ENCODE measurements at places on chromosomes 16 and 17. TPM values are rescaled to one million over a fixed set of nuclear protein-coding genes. Genes with fewer than 3 reads are reported as not detected.
A peak's percentile ranks its signal among the peaks of the same experiment; 100 is the strongest.

GRCh38 chr16:85561248-85562092, 51.7 kb upstream of the GSE1 start:
- no peak for DNase-seq

GRCh38 chr17:63910096-63910495, 962 bp downstream of the CSHL1 start:
- DNase-seq = no peak

- no peak for DNase-seq
Measured at GRCh38 chr16:19868421-19868820, 16.2 kb downstream of the GPRC5B start.

DNA sequence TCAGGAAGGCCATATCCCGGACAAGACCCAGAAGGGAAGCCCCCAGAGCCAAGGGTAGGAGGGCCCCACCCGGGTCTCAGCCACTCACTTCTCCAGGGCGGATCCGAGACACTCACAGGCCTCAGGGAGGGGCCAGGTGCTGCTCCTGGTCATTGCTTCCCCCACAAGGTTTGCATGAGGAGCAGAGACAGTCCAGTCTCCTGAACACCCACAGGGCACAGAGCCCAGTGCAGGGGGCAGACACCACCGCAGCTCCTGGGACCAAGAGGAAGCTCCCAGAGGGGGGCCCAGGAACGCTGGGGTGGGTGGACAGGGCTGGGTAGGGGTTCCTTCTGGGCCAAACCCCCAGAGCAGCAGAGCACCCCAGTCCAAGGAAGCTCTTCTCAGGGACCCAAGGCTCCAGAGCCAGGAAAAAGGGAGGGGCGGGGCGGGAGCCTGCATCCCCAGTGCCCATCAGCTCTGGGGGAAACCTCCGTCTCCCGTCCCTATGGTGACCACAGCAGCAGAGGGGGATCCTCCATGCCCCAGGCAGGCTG, 709 bp upstream of the MRPL28 start:
- DNase-seq = peak; percentile 66

DNA sequence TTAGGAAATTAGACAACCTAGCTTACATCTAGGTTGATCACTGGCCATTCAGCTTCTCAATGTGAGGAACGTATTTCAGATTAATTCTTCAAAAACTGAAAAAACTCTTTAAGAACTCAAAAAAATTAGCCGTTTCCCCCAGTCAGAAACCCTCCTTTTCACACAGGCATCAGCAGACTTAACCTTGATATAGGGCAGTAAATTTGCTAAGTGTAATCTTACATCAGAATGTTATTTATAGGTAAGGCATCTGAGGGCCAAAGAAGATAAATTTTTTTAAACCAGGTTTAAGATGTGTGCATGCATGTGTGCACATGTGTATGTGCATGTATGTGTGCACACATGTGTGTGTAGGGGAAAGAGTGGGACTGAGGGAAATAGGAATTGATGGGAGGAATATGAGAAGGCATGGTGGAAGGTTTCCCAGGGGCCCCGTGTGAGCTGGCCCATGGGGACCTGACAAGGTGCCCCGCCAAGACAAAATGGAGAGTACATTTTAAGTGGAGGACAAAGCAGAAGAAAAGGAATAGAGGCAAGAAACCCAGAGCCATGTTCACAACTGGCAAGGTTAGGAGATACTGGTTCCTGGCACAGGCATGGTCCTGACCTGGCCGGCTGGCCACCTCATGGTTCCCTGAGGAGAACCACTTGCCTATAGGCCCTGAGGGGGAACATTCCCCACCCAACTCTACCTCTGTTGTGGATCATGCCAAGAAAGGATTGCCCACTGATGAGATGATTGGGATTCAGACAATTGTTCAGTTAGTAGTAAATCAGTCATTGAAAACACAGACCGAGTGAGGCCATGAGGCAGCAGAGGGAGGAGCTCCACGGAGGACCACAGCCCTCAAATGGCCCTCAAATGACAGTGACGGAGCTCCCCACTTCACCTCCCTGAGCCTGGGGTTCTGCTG, 33.0 kb downstream of the TEX2 start:
- no peak for DNase-seq

The KRT33A gene
- not detected for total RNA-seq

DNA sequence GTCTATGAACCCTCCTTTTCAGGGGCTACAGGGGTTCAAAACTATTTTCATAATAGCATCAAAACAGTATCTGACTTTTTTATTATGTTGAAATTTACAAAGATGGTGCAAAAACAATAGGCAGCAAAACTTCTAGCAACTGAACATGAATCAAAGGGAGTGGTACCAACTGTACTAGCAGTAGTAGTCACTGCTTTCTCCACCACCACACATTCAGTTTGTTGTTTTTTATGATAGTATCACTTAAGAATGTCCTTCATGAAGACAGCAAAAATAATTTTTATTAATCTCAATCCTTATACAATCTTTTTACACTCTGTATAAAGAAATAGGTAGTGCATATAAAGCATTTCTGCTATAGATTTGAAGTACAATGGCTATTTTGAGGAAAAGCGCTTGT, 47.6 kb downstream of the MED13 start:
- no peak for DNase-seq

- DNase-seq = no peak
Measured at GRCh38 chr16:72793716-72794115, 254.2 kb downstream of the ZFHX3 start.

- DNase-seq = no peak
Measured at GRCh38 chr17:4066210-4066609, 76.6 kb downstream of the ZZEF1 start.

The CPNE7 gene
- 2.0 TPM for total RNA-seq

GRCh38 chr16:27317320-27317719, 3.5 kb downstream of the IL4R start:
- no peak for DNase-seq

- no peak for DNase-seq
Measured at GRCh38 chr16:79868841-79869240, 268.3 kb upstream of the MAF start.

The FGF11 gene
- 2.2 TPM for total RNA-seq

- no peak for DNase-seq
Measured at GRCh38 chr17:81890447-81891302, 711 bp downstream of the ALYREF start.

DNA sequence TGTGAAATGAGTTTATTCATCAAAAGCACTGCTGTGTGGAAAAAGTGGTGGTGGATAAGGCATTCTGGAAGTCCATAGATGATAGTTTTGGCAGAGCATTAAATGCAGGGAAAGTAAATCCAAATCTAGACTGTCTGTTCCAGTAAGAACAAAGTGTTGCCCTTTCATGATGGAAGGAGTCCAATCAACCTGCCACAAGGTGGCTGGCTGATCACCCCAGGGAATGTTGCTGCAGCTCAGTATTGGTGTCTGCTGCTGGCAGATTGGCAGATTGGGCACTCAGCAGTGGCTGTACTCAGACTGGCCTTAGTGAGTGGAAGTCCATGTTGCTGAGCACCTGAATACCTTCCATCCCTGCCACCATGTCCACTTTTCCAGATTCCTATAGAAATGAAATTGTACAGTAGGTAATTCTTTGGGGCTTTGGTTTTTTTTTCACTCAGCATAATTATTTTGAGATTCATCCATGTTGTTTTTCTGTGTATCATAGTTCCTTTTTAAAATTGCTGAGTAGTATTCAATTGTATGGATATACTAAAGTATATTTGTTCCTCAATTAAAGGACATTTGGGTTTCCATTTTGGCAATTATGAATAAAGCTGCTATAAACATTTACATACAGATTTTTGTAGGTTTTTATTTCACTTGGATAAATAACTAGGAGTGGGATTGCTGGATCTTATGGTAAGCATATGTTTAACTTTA, 14.3 kb downstream of the DYNLL2 start:
- no peak for DNase-seq

DNA sequence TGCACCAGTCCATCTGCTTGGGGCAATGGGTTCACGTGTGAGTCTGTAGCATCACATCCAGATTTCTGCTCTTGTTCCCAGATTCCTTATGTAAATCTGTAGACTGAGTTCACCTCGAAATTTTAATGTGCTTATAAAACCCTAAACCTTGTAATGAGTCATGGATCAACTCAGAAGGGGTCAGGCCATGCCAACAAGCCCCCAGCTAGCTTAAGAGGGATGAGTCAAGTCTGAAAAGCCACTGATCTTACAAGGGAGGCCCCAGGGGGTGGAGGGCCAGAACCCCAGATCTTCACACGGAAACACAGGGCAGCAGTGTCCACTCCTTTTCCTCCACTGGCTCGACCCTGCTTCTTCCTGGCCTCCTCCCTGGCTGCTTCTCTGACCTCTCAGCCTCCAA, 399.1 kb upstream of the CDH5 start:
- no peak for DNase-seq

The EFNB3 gene
- 1.3 TPM for total RNA-seq

The MYH1 gene
- not detected for total RNA-seq

- DNase-seq = peak; percentile 86
Measured at GRCh38 chr17:40480501-40481003, 20.9 kb downstream of the TNS4 start.

- DNase-seq = no peak
Measured at GRCh38 chr17:61694095-61694494, 103.1 kb upstream of the NACA2 start.

- no peak for DNase-seq
Measured at GRCh38 chr17:69067274-69068047, 6.7 kb upstream of the ABCA9 start.

GRCh38 chr17:81713556-81714411, 1.7 kb downstream of the SLC25A10 start:
- peak; percentile 83 for DNase-seq

DNA sequence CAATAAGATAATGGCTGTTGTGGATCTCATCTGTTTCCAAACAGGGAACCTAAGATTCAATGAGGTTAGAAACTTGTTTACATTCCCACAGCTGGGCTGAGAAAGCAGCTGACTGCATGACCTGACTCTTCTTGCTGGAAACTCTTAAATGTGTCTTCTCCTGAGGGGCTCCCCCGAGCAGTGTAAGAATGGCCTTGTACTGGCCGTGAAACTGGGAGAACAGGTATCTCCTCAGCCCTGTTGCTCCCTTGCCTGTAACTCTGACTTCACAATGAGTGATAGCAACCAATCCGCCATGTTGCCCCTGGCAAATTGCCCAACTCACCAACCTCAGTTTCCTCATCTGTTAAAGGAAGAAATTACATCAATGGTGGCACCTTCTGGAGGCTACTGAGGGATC, 59.1 kb upstream of the CCL2 start:
- no peak for DNase-seq

DNA sequence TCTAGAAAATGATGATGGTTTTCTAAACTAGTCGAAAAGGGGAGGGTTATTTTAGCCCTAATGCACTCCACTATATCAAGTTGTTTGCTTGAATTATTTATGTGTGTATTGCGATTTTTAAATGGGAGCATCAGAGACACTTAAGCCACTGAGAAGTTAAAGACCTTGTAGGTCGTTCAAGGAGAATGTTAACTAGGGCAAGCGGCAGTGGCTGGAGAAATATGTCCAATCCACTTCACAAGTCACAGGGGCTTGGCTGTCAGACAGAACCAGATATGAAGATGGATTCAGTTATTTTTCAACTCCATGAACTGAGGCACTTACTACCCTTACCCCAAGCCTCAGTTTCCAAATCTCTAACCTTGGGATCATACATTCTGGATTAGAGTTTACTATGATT, 702.0 kb downstream of the CDH11 start:
- DNase-seq = no peak

DNA sequence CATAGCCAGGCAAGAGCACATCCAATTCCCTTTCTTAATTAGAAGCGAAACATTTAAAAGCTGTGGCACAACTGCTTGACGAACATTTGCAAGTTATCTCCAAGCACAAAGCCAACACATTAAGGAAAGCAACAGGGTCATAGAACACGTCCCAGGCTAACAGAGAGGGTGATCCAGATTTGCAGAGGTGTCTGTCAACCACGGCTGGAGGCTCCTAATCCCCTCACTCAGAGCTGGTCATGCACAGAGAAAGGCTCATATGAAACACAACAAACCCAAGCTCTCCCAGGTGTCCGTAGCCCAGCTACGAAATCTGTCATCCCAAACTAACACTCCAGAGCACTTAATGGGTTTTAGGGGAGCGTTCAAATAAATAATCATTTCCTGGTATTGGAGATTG, 276.1 kb downstream of the SLC39A11 start:
- DNase-seq = no peak

GRCh38 chr16:84557504-84557903, 53.0 kb upstream of the MEAK7 start:
- no peak for DNase-seq

The RNF112 gene
- total RNA-seq = 3.4 TPM

GRCh38 chr17:68197091-68197996, 50.5 kb upstream of the AMZ2 start:
- peak; percentile 53 for DNase-seq

DNA sequence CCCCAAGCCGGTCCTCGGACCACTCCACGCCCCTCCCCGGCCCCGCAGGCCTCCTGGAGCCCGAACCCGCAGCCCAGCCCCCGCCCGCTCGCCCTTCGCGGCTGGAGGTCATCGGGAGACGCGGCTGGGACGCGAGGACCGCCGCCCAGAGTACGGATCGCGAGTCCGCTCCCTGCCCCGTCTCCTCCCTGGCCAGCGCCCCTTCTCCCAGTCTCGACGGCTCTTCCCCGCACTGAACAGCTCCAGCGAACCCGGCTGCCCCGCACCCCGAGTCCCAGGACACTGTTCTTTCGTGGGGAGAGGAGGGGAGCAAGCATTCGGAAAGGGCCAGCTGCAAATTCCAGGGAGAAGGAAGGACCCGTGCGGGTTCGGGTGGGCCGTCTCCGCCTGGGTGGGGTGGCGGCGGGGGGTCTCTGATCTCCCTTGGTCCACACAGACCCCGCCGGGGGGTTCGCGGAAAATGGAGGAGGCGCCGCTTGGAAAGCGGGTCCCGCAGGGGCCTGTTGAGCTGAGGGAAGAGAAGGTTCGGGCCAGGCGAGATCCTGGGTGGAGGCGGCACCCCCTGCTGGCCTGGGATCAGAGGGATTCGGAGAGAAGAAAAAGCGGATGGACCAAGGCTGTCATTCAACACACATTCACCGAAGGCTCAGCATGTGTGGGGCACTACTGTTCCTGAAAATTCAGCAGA, 632 bp upstream of the RTN4RL1 start:
- peak; percentile 82 for DNase-seq

DNA sequence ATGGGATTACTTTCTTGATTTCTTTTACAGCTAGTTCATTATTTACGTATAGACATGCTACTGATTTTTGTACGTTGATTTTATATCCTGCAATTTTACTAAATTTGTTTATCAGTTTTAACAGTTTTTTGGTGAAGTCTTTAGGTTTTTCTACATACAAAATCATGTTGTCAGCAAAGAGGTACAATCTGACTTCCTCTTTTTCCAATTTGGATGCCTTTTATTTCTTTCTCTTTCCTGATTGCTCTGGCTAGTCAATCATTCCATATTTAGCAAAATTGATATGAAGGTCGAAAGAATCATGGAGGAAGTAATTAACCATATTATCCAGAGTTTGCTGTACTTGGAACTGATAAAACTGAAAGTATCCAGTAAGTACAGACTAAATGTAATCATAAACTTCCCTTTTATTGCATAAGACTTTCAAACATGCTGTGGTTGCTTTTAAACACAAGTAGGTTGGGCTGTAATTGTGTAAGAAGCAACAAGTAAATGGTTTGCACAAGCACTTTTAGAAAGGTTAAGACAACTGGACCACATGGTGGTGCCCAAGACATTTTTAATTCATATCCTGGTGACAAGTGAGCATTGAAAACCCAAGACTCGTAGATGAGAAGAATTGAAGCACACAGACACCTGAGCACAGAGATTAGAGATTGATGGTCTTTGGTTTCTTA, 8.4 kb downstream of the GDE1 start:
- no peak for DNase-seq
